ENCODE measurements at places on chromosomes 6 and 20.

DNA sequence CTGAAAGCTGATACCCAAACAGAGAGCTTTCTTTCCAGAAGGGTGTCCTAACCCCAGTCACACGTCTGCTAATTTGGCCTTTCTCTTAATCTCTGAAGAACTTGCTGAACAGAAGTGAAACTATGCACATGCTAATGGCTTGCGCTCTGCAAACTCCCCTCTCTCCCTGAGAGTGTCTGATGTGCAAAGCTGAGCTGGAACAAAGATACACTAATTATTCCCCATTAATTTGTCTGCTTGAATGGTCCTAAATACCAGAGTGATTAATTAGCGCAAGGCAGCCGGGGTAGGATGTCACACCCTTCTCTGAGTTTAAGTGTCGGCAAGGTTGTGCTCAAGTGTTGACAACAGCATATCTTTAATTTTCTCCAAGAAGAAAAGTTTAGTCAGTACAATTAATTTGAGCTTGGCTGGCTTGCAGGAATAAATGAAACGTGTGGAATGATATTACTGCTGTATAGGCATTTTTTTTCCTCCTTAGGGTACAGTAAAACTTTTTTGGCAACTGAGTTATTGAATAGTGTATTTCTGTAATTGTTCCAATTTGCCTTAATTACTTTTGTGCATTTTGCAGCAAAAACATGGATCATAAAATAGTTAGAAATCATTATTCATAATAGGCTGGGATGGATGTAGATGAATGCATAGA lies 715.9 kb upstream of the POU3F2 start:
- DNase-seq: no peak

GRCh38 chr20:53866794-53867740 lies 203.3 kb downstream of the BCAS1 start:
- no peak for DNase-seq

DNA sequence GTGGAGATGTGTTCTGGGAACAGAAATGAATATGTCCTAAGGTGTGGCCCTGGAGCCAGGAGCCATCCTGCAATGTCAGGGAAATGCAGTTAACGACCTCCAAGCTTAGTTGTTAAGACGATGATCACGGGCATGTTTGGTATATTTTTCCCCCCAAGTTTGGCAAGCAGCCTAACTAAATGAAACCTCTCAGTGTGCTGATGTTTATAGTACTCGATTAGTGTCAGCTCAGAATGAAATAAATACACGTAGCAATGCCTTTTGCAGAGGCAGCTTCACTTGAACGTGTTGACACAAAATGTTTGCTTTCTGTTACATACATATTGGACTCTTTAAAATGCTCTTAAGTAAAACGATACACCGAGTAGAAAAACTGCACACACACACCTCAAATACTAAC lies 76.2 kb upstream of the OLIG3 start:
- no peak for DNase-seq

GRCh38 chr6:136963259-136963658 lies 41.2 kb downstream of the SLC35D3 start:
- no peak for DNase-seq

GRCh38 chr6:71888756-71889340 lies 2.5 kb downstream of the RIMS1 start:
- DNase-seq: no peak

DNA sequence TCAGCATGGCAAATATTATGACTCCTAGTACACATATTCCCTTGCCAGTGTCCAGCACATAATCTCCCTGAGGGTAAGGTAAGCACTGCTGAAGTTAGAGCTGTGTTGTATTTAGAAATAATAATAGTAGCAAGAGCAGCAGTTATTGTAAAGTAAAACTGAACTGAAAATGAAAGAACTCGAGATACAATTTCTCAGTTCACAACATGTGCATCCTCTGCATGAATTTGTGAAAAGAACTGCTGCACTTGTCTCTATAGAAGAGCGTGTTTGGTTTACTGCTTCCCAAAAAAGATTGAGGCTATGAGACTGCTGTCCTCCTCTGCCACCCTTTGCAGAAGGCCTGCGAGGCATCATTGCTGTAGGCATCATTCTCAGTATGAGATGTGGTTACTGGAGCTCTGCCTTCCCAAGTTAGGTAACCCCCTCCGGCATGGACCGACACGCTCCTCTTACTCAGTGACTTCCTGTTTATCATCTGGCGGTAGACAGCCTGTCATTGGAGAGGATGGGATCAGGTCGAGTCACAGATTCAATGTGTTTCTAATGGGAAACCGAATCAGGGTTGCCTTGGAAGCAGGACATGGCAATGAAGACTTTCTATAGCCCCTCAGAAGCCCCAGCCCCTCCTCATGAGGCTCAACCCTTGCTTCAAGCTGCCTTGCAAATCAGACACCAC lies 48.1 kb downstream of the SLC24A3 start:
- DNase-seq: no peak

DNA sequence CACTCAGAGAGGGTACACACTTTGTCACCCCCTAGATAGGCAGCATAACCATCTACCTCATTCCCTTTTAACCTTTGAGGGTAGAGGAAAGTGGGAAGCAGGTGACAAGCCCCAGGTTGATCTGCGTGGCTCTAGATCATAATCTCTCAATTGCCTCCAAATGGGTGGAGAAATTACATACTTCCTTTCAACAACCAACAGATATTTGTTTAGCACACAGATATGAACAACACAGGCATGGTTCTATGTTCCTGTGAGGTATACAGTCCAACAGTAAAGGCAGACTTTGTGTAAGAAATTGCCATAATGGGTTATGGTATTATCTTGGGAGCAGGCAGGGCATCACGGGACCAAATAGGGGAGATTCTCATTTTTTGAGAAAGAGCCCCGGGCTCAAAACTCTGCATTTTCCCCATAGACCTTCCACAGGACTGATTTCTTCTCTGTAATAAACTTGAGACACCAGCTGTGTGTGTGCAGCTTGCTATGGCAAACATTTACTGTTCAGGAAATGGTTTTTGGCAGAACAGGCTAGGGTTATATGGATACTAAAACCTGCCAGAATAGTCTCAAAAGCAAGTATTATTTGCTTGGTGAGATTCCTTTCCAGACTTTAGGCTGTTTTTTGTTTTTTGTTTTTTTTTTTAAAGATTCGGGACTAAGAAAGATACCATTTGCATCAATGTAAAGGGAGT lies 126.2 kb downstream of the CD164 start:
- no peak for DNase-seq

DNA sequence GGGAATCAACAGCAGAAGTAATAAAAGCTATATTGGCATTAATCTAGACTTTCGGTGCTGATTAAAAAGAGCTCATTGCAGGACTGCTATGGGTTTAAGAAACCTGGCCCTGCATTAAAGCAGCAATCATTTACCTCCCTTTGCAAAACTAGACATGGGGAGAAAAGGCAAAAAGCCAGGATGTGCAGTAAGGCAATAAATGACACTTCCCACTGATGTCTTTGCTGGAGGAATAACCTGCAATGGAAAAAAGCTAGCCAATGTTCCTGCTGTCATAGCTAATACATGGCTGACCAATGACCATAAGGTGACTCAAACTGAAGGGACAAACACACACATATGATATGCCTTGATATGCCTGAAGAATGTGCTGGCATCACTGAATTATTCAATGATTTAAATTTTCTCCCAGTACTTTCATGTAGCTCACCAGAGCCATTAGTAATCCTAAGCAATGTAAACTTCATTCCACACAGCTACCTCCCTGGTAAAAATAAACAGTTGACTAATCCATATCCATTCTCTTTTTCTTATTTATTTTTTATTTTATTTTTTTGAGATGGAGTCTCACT lies 8.7 kb downstream of the DNAAF9 start:
- no peak for DNase-seq
